ENCODE measurements at places on chromosomes 3 and 15.

DNA sequence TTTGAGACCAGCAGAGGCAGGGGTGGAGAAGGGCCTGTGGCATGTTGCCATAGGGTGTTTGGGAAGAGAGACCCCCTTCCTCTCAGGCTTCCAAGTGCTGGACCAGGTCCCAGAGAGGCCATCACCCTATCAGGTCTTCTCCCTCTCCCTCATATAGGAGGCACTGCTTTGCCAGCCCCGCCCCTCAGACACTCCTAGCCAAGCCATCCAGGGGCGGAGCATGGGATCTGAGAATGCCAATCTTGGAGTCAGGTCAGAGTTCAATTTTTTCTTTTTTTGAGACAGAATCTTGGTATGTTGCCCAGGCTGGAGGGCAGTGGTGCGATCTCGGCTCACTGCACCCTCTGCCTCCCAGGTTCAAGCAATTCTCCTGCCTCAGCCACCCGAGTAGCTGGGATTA lies 32.7 kb downstream of the CRABP1 start:
- DNase-seq: no peak

- DNase-seq: no peak
These were observed 50.4 kb downstream of the CCNL1 start for GRCh38 chr3:157109267-157110141.

- no peak for DNase-seq
These were observed 2.3 kb downstream of the TPM1 start for GRCh38 chr15:63044645-63045464.

- no peak for DNase-seq
These were observed 5.7 kb downstream of the PTH1R start for GRCh38 chr3:46883054-46883829.

DNA sequence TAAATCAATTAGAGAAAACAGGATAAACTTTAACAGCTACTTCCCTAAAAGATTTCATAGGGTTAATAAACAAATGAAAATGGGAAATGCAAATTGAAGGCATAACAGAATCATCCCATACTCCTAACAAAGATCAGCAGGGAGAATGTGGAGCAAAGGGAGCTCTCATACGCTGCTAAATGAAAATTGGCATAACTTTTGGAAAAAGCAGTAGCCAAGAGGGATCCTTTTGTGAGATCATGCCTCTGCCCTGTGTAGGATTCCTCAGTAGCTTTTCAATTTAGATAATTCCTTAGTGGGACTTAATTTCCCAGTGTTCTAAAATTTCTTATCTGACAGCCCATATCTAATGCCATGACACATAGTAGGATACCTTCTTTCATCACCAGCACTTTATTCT lies 18.2 kb downstream of the NIPA2 start:
- DNase-seq: no peak

DNA sequence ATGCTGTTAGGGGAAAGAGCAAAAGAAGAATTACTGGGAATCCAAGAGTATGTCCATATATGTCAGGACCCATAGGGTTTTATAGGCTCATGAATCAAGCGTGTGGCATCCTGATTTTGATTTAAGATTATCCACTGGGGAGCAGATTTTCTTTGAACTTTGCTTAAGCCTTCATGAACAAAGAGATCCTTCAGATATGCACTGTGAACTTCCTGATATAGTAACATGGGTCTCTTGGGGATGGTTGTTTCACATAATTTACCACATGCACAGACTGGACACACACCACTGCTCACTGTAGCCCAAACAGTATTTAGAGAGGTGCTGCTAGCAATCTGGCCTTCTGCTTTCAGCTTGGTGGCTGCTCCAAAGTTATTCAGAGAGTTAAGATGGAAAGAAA lies 200.9 kb upstream of the ZPLD1 start:
- peak; percentile 86 for DNase-seq

DNA sequence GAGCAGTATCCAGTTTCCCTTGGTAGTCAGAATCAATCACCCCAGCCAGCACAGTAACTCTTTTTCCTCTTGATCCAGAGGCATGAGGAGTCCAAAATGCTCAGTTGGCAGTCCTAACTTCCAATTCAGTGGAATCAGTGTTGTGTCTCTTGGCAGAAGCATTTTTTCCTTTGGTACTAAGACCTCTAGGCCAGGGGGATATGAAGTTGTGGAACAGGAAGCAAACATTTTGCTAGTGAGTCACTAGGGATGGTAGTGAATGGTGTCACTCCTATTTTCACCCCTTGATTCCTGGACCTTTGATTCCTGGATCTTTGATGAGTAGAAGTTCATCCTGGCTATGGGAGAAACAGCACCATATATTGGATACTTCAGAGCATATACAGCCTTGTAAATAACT lies 70.5 kb upstream of the ALDH1A3 start:
- DNase-seq: no peak

- DNase-seq: no peak
These were observed 15.1 kb downstream of the SLC6A20 start for GRCh38 chr3:45781271-45781670.

DNA sequence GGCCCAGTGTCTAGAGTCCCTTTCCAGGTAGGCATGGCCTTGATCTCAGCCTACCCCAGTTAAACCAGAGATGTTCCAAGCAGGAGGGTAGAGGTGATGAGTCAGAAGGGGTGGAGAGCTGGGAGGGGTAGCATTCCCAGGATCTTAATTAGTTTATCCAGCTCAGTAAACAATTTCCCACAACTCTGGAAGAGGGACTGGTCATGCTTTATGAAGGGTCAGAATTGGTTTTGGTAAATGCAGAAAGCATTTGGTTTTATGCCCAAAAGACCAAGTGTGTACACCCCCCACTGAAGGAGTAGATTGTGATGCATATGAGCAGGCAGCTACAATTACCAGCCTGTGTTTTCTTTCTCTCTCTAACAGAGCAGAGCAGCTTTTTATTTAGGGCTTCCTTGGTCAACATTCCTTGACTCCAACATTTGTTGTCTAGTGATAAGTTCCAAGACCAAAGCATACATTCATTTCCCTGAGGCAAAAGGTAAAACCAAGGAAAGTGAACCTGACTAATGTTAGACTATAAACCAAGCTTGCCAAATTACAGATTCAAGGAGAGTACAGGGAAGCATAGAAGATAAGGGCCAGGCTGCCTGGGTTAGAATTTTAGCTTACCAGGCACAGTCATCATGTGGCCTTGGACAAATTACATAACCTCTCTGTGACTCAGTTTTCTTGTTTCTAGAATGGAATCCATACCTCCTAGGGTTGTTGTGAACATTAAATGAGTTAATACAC lies 17.6 kb downstream of the EXOSC7 start:
- no peak for DNase-seq

DNA sequence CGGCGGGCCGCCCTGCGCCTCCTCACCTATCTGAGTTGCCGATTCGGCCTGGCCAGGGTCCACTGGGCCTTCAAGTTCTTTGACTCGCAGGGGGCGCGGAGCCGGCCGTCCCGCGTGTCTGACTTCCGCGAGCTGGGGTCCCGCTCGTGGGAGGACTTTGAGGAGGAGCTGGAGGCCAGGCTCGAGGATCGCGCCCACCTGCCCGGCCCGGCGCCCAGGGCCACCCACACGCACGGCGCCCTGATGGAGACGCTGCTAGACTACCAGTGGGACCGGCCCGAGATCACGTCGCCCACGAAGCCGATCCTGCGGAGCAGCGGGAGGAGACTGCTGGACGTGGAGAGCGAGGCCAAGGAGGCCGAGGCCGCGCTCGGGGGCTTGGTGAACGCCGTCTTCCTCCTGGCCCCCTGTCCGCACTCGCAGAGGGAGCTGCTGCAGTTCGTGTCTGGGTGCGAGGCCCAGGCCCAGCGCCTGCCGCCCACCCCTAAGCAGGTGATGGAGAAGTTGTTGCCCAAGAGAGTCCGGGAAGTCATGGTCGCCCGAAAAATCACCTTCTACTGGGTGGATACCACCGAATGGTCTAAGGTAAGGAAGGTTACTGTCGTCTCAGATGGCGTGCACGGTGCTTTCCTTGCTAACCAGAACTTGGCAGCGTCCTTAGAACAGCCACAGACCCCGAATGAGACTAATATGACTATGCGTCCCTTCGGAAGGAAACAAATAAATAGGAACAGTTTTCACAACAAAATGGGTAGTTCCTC lies 567 bp downstream of the TICRR start:
- no peak for DNase-seq

GRCh38 chr3:53126601-53127000 lies 3.6 kb downstream of the RFT1 start:
- no peak for DNase-seq

DNA sequence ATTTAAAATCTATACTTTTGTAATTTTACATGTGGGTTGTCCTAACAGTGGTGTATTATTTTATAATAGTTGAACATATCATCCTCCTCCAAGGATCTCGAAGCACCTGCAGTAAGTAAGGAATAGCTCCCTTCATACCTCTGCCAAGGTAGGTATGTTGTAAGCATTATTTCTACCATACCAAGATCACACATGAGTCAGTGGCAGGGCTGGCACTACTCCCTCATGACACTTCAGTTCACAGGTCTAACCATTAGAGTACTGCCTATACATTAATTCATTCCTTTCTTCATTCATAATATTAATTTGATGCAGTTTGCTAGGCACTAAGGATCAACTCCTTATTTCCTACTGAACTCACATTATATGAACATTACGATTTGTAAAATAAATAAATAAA lies 11.9 kb upstream of the LEKR1 start:
- DNase-seq: no peak

DNA sequence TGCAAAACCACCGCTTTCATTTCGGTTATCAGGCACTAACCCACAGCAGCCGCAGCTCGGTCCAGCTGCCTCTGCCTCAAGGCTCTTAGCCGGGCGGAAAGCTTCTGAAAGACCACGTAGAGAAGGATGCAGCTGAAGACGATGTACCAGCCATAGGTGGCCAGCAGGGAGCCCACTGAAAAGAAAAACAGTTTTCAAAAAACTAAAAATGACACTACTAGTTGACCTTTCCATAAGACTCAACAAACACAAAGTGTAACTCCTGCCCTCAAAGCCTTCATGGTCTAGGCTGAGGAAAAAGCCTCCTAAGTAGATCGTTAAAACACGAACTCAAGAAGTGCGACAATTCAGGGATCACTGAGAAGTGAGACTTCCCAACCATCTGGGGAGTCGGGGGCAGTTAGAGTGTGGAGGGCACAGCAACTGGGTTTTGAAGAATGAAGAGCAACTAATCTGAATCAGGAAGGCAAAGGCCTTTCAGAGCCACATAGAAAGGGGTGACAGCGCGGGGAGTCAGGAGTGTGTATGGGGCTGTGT lies 716 bp downstream of the SELENOS start:
- DNase-seq: no peak

GRCh38 chr3:7630351-7630911 lies 769.5 kb downstream of the GRM7 start:
- no peak for DNase-seq

GRCh38 chr15:52028431-52029093 lies 9.5 kb downstream of the MAPK6 start:
- no peak for DNase-seq

- DNase-seq: peak; percentile 4
These were observed 67.1 kb downstream of the ATP8B4 start for GRCh38 chr15:50051811-50052419.

GRCh38 chr15:57780471-57780870 lies 74.0 kb downstream of the POLR2M start:
- DNase-seq: no peak

- no peak for DNase-seq
These were observed 6.4 kb upstream of the CSTA start for GRCh38 chr3:122318620-122319019.

DNA sequence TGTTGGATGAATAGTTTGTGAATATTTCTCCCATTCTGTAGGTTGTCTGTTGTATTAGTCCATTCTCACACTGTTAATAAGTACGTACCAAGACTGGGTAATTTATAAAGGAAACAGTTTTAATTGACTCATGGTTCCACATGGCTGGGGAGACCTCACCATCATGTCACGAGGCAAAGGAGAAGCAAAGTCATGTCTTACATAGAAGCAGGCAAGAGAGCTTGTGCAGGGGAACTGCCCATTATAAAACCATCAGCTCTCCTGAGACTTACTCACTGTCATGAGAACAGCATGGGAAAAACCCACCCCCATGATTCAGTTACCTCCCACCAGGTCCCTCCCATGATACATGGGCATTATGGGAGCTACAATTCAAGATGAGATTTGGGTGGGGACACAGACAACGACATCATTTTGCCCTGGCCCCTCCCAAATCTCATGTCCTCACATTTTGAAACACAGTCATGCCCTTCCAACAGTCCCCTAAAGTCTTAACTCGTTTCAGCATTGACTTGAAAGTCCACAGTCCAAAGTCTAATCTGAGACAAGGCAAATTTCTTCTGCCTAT lies 133.2 kb downstream of the LMLN start:
- DNase-seq: no peak

DNA sequence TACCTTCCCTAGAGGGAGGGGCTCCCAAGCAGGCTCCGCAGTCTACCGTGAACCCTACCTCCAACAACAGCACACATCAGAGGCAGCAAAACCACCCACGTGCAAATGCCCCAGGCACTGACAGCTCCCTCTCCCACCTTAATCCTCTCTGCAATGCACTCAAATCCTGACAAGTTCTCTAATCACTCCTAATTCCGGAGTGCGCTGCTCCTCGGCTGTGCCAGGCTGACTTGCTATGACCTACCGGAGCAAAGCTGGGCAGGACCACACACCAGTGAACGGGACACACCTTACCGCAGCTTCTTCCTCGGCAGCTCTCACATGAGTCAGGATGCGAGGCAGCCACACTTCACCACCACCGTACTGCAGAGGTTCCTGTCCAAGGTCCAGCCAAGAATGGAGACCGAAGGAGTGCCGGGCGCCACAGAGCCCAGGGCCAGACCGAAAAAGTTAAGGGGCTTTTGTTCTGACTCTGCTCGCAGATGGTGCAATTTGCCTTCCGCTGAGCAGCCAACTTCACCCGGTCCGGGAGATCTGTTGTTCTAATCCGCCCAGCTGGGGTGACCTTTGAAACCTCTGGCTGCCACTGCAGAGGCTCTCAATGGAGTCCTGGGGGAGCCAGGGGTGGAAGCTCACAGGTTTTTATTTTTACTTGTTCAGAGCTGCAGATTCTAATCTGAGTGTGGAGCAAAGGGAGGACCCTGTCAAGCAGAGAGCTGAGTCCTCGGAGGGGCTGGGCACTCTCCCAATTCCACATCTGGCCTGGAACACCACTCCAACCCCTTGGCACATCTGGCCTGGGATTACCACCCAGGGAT lies 84.4 kb downstream of the MYLK start:
- DNase-seq: no peak

- DNase-seq: no peak
These were observed 6.2 kb downstream of the CXCR6 start for GRCh38 chr3:45949432-45949831.

- no peak for DNase-seq
These were observed 40.5 kb downstream of the HCN4 start for GRCh38 chr15:73328149-73328820.

Data from COLO829 (cell line).